ENCODE measurements at places on chromosomes 4 and X.

DNA sequence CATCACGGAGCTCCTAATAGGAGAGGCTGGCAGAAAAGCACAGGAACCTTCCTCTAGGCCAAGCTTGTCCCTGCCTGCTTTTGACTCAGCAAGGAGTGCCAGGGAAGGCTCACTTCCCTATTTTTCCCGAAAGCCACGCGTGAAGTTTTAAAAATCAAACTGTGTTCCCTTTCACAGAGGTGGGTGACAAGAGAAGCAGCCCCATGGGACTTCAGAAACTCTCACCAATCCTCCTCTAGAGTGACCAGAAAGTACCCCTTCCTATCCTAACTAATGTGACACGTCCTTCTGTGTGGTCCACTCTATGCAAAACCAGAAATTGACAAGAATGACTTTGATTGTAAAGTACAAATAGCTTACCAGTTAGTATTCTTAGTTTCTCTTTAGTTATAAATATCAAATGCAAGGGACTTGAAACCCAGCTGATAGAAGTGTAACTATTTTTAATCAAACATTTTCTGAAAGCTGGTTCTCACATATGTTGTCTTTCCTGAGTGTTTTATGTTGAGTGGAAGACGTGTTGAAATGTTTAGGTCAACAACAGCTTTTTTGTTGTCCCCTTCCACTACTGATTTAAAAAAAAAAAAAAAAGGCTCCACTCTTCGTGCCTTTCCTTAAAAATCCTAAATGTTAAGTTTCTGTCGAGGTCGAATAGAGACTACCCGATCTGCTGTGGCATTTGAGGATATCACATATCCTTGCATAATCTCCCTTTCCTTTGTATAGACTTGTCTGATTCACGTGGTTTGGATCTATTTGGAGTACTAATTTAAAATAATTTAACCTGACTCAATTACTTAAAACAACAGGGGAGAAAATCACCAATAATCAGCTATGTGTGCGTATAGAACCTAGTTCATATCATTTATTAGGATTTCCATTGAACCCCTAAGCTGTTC, 42.1 kb downstream of the NFKB1 start:
- no peak for DNase-seq

- no peak for DNase-seq
Measured at GRCh38 chrX:139304471-139304870, 226.1 kb upstream of the F9 start.

DNA sequence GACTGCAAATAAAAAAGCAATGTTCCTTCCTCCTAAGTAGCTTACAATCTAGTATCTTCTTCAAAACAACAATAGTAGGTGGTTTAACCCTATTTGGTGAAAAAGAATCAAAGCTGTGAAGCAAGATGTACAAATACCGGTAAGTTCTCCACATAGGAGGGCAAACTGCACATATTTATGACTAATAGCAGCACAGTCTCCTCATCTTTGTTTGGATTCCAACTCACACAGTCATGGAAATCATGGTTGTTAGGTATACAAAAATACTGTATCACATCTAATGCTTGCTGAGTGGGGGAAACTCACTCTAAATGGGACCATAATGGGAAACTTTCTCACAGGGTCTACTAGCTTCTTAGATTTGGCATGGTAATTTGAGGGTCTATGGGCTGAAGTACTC, 597.2 kb downstream of the INPP4B start:
- no peak for DNase-seq

DNA sequence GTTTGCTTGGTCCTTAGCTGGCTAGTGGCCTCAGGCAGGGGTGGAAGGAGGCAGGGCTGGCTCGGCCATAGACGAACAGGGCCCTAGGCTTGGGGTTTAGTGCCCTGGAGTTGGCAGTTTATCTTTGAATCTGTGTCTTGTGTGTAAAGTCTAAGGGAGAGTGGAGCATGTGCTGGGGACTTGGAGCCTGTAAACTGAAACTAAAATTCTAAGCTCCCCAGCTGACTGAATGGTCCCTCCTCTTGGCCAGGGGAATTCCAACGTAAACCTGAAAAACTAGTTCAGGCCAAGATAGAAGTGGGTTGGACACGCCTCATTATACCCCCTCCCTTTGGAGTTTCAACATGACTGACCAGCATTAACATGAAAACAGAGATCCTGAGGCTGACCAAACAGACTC, 46.1 kb upstream of the GPR78 start:
- DNase-seq: no peak

GRCh38 chrX:39073131-39073530, 271.9 kb downstream of the MID1IP1 start:
- no peak for DNase-seq

- no peak for DNase-seq
Measured at GRCh38 chrX:24298191-24298590, 15.7 kb downstream of the SUPT20HL2 start.

DNA sequence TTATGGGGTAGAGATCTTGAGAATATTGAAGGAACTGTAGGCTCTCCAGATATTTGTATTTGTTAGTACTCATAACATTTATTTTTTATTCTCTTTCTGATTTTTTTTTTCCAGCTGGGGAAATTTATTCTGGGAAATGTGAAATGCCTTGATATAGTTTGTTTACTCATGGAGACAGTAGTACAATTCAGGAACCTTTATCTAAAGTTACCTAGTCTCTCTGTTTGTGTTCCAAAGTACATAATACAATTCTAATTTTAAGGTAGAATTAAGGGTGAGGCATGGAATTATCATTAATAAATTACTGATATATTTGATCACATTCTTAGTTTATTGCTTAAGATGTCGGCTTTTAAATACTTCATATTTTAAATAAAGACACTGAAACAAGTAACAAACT, 114.0 kb downstream of the RS1 start:
- DNase-seq: no peak

DNA sequence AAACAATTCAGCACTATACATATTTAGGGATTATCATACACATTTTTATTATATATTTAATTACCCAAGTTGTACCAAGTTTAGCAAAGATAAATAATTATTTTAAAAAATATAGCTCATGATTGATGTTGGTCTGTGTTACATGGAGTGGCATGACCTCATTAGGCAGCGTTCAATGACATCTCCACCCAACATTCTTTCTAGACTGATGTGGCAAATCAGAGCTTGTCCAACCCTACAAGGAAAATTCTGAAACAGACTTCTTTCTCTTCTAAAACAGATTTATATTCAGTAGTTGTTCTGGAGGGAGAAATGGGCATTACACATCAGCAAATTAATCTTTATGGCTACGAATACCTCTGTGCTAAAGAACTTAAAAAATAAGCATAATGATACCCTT, 189.7 kb downstream of the PDGFC start:
- DNase-seq: no peak

DNA sequence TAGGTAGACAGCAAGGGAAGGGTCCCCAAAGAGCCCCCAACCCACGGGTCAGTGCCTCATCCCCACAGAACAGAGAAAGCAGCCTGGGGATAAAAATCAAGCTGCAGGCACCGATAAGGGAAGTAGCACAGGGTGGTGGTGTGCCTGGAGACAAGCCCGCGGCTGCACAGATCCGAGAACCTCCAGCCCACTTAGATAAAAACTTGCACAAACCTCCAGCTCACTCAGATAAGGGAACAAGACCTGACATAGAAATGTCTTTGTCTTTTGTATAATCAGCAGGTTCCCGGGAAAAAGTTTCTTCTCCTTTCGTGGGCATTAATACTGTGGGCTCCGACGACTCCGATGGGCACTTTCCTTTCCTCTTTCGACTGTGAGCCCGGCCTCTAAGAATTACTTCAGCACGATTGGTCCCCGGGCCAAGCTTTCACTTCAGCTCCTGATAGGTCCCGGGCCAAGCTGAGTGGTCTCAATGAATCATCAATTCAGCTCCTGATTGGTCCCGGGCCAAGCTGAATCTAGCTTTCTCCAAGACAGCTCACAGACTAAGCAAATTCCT, 32.4 kb downstream of the PRDX4 start:
- no peak for DNase-seq

DNA sequence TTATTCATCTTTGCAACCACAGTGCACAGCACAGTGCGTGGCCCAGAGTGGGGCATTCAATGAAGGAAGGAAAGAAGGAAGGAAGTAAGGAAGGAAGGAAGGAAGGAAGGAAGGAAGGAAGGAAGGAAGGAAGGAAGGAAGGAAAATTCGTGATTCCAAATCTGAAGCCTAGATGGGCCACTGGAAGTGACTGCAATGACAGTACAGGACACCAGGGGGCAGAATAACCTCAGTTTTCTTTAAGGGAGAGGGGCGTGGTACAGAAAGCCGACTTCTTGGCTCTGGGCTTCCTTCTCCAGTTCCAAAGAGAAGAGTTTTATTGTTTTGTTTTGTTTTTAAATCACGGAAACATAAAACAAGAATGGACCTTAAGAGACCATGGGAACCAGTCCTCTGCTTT, 47.8 kb downstream of the APLN start:
- DNase-seq: peak; percentile 43

DNA sequence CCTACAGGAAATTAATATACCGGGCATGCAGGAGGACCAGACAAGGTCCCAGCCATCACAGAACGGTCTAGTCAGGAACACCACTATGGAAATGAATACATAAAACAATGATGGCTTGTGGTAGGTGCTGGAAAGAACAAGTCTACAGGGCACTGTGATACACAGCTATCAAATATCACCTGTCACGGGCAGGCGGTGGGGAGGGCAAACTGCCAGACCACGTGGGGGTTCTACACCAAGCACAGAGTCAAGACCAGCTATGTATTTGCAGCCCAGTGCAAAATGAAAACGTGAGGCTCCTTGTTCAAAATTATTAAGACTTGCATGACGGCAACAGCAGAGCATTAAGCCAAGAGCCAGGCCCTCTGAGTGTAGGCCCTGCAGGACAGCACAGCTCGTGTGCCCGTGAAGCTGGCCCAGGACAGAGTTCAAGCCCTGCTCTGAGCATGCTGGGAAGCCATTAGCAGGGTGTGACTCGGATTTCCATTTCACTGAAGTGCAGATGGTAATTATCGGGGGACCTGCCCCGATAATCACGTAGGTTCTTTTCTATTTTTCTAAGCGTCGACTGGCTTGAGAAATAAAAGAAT, 83.6 kb downstream of the JAKMIP1 start:
- no peak for DNase-seq

- DNase-seq: no peak
Measured at GRCh38 chr4:48623182-48623780, 133.2 kb downstream of the ZAR1 start.

GRCh38 chr4:90582087-90582486, 454.9 kb downstream of the CCSER1 start:
- DNase-seq: no peak

- DNase-seq: no peak
Measured at GRCh38 chr4:175916626-175917351, 104.7 kb upstream of the GPM6A start.

DNA sequence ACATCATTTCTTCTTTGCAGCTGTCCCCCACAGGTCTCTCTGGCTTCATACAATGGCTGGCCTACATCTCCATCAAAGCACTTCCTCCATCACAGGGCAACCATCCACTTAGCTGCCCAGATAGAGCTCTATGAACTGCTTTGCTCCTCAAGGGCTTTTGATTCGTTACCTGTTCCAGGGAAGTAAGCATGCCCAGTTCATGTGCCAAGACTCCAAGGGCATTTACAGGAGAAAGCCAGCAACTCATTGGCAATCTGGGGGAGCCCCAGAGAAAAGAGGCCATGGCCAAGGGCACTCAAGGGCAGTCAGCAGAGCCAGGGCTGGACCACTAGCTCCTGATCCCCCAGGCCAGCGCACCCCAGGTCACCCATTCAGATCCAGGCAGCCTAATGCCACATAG, 24.5 kb upstream of the ZNF185 start:
- no peak for DNase-seq

DNA sequence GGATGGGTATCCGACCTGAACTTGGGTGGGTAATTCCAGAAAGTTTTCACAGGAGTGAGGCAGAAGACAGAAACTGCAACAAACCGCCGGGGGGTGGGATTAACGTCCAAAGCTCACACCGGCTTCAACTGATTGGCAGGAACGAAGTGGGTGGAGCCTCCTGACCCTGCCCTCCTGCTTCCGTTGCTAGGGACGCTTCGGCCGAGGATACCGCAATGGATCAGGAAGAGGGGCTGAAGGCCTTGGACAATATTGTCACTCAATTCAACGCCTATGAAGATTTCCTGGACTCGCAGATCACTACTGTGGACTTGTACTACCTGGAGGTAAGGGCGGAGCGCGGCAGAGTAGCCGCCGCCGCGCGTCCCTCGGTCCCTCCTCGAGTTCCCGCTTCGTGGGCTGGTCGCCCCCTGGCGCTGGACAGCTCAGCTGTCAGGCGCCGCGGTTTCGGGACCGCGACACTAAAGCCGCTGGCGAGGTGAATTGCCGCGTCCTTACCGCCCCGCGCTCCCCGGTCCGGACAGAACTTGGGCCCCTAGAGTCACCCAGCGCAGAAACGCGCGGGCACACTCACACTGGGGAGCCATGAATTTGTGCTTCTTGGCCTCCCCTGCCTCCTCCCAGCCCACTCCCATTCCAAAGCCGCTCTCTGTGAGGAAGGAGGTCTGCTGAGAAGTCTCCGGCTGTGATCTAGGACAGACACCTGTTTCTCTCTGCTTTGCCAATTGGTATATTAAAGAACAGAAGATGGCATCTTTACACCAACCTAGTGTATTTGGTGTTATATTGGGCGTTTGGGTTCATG, at the start of gene CFAP299:
TSS of gene CFAP299 (plus strand) at position 177 of the 805 bp plus-strand sequence.
- peak; percentile 33 for DNase-seq

- no peak for DNase-seq
Measured at GRCh38 chr4:129327637-129328036, 231.7 kb downstream of the C4orf33 start.

GRCh38 chrX:154304846-154305245, 9.3 kb downstream of the TKTL1 start:
- DNase-seq: no peak

GRCh38 chr4:136749989-136750388, 782.3 kb downstream of the PCDH18 start:
- DNase-seq: no peak

- DNase-seq: no peak
Measured at GRCh38 chrX:147803948-147804347, 107.8 kb upstream of the FMR1 start.

GRCh38 chr4:69524706-69525105, 29.0 kb upstream of the UGT2B4 start:
- no peak for DNase-seq

- DNase-seq: no peak
Measured at GRCh38 chr4:30802622-30803323, 82.6 kb downstream of the PCDH7 start.

DNA sequence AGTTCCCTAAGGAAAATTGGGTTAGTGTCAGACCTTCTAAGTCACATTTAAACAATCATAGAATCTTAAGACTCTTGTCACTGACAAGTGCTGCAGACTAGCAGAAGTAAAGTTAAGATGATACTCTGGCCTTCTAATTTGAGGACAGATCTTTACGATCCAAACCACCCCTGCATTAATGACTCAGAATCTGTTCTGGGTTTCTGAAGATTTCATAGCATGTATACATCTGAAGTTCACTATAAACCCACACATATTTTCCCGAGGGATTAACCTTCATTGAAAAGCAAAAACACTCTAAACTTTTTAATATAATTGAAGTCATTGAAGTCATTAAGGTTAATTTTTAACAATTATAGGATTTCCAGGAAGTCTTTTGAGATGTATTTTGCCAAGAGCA, 674.3 kb downstream of the IQCM start:
- DNase-seq: no peak

Measured in 8988T (cell line).